ENCODE measurements at places on chromosomes 11 and 22.

- no peak for DNase-seq
These were observed 167.0 kb downstream of the TENM4 start for GRCh38 chr11:79273781-79274180.

DNA sequence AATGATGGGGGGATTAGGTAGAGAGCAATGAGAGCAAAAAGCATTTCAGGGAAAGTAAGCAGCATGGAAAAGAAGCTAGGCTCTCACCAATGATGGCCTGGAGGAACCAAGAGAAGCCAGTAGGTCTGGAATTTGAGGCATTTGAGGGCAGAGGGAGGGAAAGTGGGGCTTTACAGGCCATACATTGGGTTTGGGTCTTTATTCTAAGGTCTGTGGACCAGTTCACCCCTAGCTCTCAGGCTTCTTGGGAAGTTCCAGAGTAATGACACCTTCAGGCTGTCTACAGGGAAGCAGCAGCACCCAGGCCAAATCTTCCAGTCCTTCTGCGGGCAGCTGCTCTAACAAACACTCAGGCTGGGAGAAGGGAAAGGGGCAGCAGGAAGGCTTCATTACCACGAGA is 29.4 kb downstream of the ARFGAP2 start:
- DNase-seq = no peak

GRCh38 chr11:2027708-2028107 is 30.1 kb upstream of the H19 start:
- DNase-seq = no peak

GRCh38 chr11:60378354-60378753 is at the start of gene MS4A7:
TSS of gene MS4A7 (plus strand) at chr11:60378532. CDS start at chr11:60383142, 4,610 bp downstream.
- no peak for DNase-seq

DNA sequence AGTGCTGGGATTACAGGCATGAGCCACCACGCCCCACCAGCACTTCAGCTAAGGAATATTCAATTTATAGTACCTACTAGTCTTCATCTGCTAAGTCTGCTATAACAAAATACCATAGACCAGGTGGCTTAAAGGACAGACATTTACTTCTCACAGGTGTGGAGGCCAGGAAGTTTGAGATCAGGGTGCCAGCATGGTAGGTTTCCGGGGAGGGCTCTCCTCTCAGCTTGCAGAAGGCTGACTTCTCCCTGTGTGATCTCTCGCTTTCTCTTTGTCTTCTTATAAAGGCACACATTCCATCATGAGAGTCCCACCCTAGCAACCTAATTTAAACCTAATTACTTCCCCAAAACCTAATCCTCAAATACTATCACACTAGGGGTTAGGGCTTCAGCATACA is 433.0 kb downstream of the INSC start:
- DNase-seq = no peak

- peak; percentile 73 for DNase-seq
These were observed 859 bp upstream of the KRTAP5-5 start for GRCh38 chr11:1628506-1629325.

GRCh38 chr11:44381261-44381660 is 71.3 kb upstream of the ALX4 start:
- no peak for DNase-seq

DNA sequence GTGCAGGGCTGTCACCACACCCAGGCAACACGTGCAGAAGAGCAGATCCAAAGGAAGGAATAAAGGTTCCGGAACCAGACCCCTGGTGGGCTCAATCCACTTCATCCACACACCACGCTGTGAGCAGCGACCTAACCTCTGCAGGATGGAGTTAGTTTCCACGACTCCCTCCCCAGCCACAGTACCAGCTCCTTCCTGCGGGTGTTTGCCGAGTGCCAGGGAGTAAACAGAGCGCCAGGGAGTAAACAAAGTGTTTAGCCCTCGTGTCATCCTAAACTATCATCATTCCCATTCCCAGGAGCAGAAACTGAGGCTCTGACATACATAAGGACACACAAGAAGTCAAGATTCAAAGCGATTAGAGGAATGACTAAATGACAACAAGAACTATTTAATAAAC is 261.3 kb downstream of the MN1 start:
- DNase-seq = no peak

DNA sequence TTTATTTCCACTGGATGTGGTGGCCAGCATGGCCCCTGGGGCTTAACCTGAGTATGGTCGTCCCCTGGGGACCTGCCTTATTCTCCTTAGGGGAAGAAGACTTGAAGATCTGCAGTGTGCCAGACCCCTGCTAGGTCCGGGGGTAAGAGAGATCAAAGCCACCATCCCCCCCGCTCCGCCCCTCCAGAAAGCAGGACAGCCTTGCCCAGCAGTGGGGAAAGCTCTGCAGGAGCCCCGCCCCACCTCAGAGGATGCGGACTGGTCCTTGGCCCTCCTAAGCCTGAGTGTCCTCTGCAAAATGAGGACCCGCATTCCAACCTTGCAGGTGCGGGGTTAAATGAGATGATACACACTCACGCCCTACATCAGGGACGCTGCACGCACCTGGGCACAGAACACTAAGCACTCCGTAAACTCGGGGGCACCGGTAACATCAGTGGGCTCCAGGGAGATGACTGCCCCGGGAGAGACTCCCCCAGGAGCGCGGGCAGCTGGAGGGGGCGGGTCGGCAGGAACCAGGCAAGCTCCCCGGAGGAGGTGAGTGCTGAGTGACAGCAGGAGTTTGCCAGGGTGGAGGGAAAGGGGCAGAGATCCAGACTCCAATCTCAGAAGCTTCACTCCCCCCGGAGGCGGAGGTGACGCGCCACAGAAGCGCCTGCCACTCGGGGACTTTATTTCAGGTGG is 564 bp upstream of the ANO1 start:
- DNase-seq = no peak

DNA sequence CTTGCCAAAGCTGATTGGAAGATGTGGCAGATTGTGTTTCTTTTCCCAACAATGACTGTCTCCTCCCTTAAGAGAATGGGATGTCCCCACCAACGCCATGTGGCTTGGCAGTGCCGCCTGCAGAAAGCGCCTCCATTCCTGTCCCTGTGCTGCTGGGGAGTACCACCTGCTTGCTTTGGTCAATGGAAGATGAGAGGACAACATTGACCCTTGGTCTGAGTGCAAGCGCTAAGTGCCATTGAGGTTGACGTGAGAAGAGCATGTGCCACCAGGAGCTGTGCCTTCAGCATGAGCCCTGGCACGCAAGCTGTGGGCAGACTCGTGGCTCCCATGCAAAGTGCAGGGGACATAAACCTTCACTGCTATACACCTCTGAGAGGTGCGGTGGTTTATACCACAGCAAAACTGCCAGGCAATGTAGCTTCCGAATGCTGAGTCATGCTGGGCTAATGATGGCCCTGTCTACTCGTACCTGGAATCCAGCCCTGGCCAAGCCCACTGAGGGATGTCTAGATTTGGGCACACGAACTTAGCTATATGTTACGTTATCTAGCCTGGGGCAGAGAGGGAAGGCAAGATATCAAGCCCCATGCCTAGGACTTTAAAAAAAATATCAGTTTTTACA is 41.9 kb downstream of the MYEOV start:
- no peak for DNase-seq

GRCh38 chr22:46444390-46444854 is 93.0 kb downstream of the CELSR1 start:
- no peak for DNase-seq

DNA sequence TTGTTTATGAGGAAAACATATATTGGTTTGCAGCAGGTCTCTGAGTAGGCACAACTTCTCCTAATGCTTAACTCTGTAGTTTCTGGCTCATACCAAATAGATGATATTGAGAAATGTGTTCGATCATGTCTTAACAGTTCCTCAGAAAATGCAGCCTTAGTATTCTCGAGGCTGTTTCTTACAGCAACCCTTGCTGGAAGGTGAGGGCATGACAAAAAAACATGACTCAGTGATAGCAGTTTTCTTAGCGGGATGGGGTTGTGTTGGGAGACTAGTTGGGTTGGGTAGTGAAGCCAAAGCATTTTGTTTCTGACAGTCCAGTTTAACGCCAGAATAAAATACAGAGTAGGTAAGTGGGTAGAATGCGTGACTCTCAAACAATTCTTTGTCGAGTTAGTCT is 94.7 kb upstream of the PARVA start:
- DNase-seq = no peak

DNA sequence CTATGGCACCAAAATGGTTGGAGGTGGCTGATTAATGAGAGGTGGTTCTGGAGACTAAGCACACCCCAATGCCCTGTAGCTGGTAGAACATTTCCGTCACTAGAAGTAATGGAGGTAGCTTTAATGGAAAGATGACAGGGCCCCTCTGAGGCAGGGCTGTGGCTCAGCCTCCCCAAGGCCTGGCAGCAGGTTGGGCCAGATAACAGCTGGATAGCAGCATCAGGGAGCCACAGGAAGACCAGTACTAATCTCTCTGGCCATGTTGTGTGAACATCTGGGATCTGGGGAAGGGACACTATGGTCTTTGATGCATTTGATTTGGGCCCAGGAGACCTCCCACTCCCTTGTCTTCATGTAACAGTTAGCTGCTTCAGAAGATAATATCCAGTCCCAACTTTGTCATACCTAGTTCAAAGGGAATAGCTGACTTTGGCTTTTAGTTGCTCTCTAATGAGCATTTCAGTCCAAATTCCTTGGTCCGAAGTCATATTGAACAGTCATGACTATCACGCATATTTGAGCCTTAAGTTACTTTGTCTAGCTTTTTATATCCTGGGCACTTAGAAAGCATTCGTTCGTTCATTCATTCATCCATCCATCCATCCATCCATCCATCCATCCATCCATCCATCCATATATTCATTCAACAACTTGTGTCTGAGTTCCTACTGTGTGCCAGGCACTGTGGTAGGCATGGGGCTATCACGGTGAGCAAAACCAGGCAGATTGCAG is 53.0 kb upstream of the LMO2 start:
- no peak for DNase-seq

GRCh38 chr11:17145972-17146371 is 61.8 kb downstream of the PIK3C2A start:
- no peak for DNase-seq

DNA sequence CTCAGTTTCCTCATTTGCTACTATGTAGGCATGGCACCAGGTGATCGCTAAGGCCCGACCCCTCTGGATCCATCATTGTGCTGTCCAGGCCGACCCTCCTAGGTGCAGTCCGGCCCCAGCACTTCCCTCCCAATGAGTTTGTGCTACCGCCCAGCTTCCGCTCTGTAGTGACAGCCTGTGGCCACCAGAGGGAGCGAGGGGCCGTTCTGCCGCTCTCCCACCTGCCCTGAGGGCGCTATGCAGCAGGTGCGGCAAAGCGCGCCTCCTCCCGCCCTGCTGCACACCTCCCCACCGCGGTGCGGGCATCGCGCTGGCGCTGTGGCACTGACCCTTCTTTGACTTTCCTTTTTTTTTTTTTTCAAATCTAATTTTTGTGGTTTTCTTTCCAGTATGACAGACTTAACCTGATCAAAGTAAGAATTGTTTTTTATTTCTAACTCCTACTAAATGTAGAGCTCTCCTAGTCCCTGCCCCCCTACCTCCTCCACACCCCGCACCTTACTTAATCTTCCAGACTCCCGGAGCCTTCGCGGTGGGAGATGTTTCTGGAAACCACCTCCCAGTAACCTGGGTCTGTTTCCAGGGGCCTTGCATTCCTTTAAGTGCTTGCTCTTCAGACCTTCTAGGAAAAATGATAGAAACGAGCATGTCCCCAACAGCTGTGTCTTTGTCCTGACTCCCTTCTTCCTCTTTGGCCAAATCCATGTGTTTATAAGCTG is 73.7 kb downstream of the SCN3B start:
- peak; percentile 75 for DNase-seq

DNA sequence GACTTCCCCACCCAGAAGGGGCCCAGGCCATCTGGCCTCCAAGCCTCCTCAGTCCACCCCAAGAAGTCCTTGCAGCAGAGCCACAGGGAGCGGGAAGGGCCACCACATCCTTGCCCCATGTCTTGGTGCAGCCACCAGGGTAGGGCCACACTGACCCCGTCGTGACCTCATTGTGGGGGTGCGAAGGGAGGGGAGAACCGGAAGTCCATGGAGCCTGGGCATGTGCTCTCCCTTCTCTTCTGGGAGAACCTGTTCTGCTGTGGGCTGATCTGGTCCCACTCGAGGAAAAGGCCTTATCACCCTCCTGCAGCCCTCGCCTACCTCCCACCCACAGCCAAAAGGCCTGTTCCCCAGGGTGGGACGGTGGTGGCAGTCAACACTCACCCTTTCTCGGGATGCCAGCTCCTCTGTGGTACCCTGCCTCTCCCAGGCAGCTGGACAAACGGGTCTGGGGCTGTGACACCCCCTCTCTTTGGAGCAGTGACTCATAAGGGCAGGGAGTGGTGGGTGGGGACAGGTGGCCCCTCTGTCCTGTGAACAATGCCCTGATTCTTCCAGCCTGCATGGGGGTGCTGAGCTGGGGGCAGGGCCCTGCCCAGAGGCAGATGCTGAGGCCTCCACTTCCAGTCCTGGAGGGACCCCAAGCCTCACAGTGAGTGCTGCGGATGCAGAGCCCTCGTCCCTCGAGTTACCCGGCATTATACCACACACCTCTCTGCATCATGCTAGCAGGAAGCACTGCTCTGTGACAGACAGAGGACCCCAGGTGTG is 14.6 kb upstream of the CTSD start:
- peak; percentile 25 for DNase-seq

- DNase-seq = no peak
These were observed 20.1 kb downstream of the CSRP3 start for GRCh38 chr11:19181531-19182261.

GRCh38 chr11:74018331-74019005 is 9.6 kb upstream of the UCP3 start:
- no peak for DNase-seq

DNA sequence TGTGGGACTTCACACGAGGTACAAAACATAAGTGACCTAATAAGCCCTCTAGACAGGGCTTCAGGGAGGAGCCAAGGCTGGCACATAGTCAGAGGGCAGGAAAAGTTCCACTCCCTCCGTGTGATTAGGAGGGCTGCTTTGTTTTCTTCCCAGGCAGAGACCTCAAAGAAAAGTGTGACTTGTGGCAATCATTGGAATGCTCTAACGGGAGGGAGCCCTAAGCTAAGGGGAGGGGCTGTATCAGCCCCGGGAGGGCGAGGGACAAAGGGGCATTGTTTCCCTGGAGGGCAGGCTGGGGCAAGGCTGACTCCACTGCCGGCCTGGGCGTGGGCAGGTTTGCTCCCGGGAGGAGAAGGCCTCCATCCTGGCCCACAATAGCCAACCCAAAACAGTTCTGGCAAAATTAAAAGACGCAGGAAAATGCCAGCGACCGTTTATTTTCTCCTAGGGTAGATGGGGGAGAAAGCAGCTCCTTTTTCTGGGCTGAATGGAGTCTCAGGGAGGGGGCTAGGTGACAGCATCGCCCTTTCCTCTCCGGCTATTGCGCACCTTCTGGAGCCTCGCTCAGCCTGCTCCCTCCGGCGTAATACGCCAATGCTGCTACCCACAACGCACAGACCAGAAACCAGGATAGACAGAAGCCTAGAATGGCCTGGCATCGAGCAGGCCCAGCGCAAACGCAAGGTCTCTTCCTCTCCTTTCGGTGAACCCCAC is 60.2 kb downstream of the ENDOD1 start:
- no peak for DNase-seq

DNA sequence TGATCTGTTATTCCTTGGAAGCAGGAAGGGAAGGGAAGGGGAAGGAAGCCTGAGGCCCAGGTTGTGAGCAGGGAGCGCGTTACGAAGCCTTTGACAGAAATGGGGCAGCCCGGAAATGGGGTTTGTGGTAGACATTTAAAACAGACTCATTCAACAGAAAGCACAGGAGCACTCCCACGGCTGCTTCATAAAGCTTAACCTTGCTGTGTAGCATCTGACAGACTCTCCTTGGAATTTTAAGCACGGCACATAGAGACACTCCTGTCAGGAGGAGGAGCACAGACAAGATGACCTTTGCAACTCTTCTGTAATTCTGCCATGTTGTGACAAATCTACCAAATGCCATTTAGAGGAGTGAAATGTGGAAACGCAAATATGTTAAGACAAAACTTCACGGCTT is 131.6 kb downstream of the FBXO7 start:
- no peak for DNase-seq
